GM19239 (cell line): ENCODE measurements at places on chromosomes 5 and 9.

GRCh38 chr9:131946180-131946579 lies 133.5 kb downstream of the MED27 start:
- DNase-seq = no peak

DNA sequence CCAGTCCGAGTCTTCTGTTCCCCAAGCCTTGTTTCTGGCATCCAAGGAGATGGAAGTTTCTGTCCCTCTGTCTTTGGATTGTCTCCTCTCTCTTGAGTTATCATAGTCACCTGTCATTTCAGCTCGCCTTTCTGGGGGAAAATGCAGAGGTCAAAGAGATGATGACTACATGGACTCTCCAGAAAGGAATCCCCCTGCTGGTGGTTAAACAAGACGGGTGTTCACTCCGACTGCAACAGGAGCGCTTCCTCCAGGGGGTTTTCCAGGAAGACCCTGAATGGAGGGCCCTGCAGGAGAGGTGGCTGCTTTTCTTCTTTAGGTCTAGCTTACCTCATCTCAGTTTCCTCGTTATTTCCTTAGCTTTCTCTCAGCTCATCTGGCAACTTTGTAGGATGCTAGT lies 25.1 kb downstream of the ERAP2 start:
- DNase-seq = no peak

- DNase-seq = no peak
Observed at GRCh38 chr5:154179846-154180710, 10.5 kb upstream of the GALNT10 start.

- no peak for DNase-seq
Observed at GRCh38 chr5:126970517-126971017, 59.8 kb downstream of the MARCHF3 start.

DNA sequence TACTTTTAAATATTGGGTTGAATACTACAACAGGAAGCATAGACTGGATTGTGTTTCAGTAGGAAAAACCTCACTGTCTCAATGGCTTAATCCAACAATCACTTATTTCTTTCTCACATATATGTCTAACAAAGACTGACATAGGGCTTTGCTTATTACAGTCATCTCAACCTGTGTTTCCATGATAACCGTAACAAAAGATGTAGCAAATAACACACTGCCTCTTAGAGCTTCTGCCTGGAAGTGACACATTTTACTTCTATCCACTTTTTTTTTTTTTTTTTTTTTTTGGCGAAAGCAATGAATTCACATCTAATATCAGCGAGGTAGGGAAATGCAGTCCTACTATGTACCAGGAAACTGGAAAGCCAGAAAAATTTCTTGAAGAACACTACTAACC lies 204.9 kb upstream of the CDKN2B start:
- DNase-seq = no peak

- DNase-seq = no peak
Observed at GRCh38 chr5:54753034-54753433, 232.4 kb downstream of the ESM1 start.
